ENCODE measurements at places on chromosomes 16 and 17.

GRCh38 chr17:21240369-21241055 lies 12.7 kb downstream of the NATD1 start:
- no peak for DNase-seq

DNA sequence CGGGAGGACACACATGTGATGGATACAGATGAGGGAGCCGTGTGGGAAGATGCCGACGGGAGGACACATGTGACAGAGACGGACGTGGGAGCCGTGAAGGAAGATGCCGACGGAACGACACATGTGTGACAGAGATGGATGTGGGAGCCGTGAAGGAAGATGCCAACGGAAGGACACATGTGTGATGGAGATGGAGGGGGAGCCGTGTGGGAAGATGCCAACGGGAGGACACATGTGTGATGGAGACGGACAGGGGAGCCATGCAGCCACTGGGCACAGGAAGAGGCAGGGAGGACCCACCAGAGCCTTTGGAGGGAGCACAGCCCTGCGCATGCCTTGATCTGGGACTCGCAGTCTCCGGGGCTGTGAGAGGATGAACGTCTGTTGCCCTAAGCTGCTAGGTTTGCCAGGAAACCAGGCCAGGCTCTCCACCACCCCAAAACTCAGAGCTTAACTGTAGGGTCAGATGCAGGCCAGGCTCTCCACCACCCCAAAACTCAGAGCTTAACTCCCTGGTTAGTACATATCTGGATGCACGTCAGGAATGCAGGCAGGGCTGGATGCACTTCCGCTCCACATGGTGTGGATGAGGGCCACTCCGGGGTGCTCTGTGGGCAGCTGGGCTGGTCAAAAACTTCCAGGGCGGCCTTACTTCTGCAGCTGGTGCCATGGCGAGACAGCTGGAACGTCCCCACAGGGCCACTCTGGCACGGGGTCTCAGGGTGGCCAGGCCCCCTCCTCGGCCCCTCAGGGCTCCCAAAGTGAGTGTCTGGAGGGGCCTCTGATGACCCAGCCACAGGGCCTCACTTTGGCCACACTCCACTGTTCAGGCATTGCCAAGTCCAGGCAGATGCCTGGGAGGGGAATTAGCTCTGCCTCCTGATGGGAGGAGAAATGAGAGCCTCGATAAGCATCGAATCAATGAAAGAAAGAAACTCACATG lies 47.7 kb upstream of the ZNF469 start:
- no peak for DNase-seq

GRCh38 chr17:40090237-40091119 lies 9.9 kb downstream of the NR1D1 start:
- no peak for DNase-seq

GRCh38 chr17:1201132-1201702 lies 21.4 kb upstream of the ABR start:
- peak; percentile 70 for DNase-seq

GRCh38 chr17:63819585-63820537 lies 7.4 kb upstream of the PSMC5 start:
- no peak for DNase-seq

GRCh38 chr17:69447726-69448125 lies 33.2 kb downstream of the MAP2K6 start:
- DNase-seq, result no peak

DNA sequence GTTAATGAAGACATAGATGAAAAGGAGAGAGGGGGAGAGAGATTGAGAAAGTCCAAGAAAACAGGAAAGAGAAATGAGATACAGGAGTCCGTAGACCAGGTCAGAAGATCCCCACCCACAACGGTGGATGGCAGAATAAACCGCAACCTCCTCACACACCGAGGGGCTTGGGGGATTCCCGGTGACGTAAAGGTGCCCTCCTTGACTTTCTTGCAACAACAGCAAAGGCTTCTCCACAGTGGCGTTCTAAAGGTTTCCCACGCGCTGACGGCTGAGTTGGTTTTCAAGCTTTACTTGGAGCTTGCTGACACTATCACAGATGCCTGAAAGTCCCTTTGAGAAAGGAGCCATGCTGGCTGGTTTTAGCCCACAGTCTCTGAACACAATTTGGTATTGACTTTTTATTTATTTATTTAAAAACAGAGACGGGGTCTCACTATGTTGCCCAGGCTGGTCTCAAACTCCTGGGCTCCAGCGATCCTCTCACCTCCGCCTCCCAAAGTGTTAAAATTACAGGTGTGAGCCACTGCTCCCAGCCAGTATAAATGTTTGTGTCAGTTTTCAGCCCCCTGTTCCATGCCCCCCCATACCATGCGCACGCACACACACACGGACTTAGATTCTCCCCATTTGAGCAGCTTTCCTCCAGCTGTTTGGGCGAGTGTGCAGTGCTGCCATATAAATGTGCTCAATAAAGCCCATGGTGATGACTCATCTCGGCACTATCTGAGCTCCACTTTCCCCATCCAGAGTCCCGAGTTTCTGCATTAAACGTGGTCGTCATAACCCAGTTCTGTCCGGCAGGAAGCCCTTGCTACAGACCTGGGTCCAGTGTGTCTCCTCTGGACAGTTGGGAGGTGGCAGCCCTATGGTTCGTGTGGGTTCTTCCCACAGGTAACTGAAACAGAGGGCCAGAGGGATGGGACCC lies 33.0 kb upstream of the SEC14L1 start:
- no peak for DNase-seq

- no peak for DNase-seq
These were observed 7.5 kb downstream of the CDR2 start for GRCh38 chr16:22366889-22367288.

DNA sequence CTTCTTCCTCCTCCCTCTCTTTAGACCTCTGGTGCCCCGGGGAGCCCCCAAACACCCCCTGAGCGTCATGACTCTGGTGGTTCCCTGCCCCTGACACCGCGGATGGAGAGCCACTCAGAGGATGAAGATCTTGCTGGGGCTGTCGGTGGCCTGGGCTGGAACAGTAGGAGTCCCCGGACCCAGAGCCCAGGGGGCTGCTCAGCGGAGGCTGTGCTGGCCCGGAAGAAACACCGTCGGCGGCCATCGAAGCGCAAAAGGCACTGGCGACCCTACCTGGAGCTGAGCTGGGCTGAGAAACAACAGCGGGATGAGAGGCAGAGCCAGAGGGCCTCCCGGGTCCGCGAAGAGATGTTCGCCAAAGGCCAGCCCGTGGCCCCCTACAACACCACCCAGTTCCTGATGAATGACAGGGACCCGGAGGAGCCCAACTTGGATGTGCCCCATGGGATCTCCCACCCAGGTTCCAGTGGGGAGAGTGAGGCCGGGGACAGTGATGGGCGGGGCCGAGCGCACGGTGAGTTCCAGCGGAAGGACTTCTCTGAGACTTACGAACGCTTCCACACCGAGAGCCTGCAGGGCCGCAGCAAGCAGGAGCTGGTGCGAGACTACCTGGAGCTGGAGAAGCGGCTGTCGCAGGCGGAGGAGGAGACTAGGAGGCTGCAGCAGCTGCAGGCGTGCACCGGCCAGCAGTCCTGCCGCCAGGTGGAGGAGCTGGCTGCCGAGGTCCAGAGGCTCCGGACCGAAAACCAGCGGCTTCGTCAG lies 7.5 kb downstream of the HEXIM2 start:
- no peak for DNase-seq

GRCh38 chr16:3152027-3152276 lies 17.1 kb downstream of the ZNF213 start:
- DNase-seq, result no peak

DNA sequence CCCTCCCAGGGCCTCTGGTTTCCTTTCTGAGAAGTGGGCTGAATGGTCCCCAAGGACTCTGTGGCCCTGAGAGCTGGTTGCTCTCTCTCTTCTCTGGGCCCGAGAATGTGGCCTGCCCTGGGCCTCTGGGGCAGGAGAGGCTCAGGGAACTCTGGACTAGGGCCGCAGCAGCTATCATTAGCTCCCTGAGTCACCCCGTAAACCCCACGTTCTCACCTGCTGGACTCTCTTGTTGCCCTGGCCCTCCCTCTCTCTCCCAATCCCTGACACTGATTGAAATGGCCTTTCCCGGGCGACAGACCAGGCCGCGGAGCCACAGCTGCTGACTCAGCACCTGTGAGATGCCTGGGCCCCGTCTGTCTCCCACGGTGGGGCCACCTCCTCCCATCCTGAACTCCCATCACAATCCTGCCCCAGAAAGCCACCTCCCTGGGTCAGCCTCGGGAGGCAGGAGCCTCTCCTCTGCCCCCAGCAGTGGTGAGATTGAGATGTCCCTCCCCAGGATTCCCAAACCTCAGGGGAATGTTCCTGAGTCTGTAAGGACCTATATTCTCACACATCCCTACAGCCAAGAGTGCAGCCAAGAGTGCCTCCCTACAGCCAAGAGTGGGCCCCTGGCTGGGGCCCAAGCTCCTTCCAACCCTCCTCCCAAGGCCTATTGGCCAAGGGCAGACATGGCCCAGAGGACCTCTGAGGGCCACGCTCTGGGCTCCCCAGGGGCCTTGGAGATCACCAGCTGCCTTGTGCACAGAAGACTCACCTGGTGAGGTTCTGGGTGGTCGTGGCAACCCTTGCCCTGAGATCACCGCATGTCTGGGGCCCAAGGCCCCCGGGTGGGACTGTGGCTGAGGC lies 470 bp downstream of the TRPV3 start:
- DNase-seq, result no peak

DNA sequence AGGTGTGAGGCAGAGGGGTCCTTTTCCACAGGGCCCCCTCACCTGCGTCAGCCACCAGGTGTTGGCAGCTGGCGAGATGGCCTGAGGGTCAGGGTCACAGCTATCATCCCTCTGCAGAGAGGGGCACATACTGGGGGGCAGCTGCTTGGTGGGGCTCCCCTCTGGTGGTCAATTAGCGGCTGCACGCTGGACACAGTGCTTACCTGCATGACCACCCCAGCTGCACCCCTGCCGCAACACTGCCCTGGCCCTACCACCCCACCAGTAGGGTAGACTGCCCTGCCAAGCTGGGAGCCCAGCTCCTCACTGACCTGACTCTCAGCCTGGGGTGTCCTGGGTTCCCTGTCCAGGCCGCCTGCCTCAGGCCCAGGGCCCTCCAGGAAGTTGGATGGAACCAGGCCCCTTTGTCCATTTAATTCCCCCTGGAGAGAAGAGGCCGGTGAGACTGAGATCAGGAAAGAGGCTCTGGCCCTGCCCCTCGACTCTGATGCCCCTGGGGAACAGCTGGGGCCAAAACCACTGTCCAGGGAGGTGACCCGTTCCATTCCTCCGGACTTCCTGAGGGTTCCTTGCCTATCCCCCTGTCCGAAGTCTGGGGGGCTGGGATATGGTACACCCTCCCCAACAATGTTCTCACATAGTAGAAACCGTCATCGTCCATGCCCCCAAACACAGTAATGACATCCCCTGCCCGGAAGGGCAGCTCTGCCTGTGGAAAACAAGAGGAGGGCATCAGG lies 23.7 kb downstream of the TSPOAP1 start:
- no peak for DNase-seq

DNA sequence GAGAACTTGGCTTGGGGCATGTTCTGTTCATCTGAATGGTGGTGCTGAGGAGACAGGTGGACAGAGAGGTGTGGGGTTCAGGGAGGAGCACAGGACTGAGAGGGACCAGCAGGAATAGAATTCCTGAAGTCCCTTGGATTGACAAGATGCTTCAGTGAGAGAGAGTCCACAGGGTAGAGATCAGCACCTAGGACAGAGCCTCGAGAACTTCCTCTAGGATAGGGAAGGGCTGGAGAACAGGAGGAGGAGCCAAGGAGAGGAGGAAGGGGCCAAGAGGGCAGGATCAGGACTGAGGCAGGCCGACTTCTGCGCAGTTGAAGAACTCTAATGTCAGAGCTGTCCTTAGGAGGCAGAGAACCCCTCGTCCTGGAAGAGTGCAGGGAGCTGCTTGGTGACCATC lies 138.4 kb downstream of the PRKCB start:
- no peak for DNase-seq

DNA sequence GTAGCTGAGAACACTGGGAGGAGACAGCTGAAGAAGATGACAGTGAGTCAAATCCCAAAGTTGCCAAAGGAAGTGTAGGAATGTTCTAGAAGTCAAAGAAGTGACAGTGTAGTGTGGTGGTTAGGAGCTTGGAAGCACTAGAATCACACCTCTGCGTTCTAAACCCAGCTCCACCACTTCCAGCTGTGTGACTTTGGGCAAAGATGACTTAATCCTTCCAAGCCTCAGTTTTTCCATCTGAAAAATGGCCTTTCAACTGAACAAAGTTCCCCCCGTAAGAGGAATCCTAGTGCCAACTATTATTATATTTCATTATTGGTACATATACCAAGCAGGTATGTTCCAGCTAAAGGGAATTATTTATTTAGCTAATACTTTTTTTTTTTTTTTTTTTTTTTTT lies 56.0 kb downstream of the IQCK start:
- DNase-seq, result no peak

DNA sequence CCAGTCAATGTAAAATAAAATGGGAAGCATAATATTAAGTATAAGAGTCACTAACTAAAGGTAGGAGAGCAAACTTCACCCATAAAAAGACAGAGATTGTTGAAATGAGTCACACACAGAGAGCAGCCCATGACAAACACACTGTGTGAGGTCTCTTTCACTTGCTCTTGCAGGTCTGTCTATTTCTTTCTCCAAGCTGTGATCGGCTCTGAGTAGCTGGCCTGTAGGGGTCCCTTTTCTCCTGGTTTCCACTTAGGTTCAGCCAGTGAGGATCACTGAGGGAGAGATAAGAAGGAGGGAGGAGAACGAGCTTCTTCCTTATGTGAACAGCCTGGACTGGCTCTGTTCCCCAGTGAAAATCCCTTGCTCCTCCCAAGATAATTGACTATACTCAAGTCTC lies 133.7 kb upstream of the HS3ST3A1 start:
- no peak for DNase-seq

- DNase-seq, result no peak
These were observed 35.4 kb downstream of the ADAM11 start for GRCh38 chr17:44793885-44794842.

DNA sequence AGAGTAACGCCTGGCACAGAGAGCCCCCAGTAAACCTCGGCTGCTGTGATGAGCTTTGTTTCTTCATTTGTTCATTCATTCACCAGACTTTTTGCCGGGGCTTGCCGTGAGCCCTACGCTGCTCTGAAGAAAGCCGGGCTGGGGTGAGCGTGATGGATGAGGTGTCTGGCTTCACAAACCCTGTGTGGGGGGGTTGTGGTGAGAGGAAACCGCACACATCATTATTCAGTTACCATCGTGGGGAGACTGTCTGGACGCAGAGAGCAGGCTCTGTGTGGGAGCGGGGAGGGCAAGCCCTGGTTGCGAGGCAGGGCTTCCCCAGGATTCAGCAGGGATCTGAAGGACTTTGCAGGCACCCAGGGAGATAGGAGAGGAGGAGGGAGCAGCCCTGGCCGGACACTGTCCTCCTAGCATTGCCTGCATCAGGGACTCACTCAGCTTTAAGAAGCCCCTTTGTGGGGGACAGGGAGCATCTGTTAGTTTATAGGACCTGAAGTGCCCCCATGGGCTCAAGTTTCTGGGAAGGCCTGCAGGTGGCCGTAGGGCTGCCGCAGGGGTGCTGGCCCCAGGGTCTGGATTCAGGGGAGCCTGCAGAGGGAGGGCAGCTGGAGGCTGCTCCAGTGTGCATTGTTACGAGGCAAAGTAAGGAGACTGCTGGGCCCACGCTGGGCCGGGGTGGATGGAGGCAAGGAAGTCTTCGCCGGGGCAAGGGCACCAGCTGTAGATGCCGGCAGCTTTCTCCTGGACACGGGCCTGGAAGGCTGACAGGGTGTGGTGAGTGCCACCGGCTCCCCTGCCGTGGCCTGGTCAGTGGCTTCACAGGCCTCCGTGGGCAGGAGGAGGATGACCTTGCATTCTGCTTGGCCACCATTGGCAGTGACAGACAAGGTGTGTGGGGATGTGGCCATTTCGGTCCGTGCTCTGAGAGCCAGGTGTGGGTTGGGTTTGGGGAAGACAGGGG lies 334.5 kb downstream of the SEC14L1 start:
- peak; percentile 57 for DNase-seq
